Activated T-helper 1 cell treated with anti-CD3 and anti-CD28 coated beads, Interleukin-12 subunit alpha, Interleukin-12 subunit beta, Interleukin-2, Interleukin-4 antibody, amounts not matched to agents 30 ng/mL and 10 ng/mL and 1 ng/mL, durations not matched to agents 14 hours and 24 hours and 36 hours (primary cell): ENCODE measurements at places on chromosomes 13 and 19. TPM values are rescaled to one million over a fixed set of nuclear protein-coding genes. Genes with fewer than 3 reads are reported as not detected.

GRCh38 chr13:37457612-37458011 is 141.0 kb downstream of the POSTN start:
- DNase-seq, result no peak

- DNase-seq, result no peak
Measured at GRCh38 chr19:14669940-14670339, 4.7 kb downstream of the ADGRE3 start.

GRCh38 chr13:113902481-113902880 is 38.6 kb upstream of the GAS6 start:
- no peak for DNase-seq

The B3GNT8 gene
- total RNA-seq, result 0.44 and 0.99 TPM in 2 replicates
